ENCODE measurements at places on chromosomes 7 and 10.

DNA sequence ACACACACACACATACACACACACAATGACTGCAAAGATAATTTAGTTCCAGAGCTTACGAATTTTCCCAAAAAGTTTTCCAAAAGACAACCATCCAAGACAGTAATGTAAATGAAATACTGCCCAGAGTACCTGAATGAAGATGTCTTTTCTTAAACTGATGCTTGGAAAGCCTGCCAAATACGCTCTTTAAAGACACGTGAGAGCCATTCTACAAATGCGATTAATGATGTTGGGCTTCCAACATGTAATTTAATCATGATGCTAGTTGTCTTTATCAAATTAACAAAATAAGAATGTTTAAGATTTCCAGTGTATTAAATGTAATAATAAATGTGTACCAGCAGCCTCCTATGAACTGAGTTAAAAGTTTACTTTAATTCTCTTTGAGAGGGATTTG is 11.1 kb downstream of the ERCC6 start:
- DNase-seq: no peak

GRCh38 chr7:101099969-101100781 is 14.9 kb downstream of the TRIM56 start:
- peak; percentile 76 for DNase-seq

- DNase-seq: no peak
Measured at GRCh38 chr10:49278497-49278981, 20.4 kb upstream of the C10orf71 start.

DNA sequence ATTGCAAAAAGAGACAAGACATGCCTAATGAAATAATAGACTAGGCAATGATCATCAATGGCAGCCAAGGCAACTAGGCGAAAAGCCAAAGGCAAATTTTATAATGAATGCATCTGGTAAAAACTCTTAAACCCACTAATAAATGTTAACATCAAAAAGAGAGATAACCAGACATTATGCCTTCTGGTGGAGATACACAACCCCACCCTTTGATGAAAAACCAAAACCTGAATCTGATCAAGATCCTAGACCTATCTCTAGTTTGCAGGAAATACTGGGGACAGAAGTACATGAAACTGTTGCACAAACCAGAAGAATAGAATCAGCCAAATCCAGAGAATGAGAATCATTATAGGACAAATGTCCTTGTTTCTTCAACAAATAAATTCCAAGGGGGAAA is 22.0 kb upstream of the GSAP start:
- DNase-seq: no peak

- DNase-seq: peak; percentile 7
Measured at GRCh38 chr10:118900617-118901016, 128.9 kb upstream of the NANOS1 start.

DNA sequence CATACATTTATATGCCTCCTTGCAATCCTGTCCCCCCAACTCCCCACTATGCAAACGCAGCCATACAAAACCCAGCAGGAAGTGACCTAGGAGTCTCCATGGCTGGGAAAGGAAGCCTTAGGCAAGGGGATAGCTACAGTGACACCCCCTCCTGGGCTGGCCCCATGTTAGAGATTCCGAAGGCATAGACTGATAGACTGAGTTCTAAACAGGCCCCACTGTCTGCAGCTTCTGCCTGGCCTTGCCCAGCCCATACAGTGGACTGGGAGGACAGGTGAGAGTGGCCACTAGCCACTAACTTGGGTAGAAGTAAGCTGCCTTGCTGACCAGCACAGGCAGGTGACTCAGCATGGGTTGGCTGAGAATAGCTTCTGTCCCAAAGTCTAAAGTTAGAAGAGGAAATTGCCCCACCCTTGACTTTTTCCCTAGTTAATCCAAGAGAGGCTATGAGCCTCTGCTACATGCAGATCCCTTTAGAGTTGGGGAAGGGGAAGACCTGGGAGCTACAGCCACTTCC is 106.3 kb downstream of the C10orf105 start:
- no peak for DNase-seq
